ENCODE measurements at places on chromosomes 5 and 9.

DNA sequence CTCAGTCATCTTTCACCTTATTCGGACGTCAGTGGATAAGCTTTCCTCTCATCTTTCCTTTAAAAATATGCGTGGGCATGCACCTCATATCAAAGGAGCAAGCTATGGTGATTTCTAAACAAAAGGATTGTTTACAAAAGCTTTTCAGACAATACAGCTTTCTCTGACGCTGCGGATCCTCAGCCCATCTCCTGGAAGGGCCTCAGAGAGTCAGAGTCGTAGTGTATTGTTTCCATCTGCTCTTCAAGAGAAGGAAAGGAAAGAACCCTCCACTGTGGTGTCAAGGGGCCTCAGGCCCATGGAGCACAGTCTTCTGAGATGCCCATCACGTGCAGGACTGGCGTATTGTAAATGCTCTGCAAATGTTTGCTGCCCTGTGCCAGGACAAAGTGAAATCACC lies 163.4 kb upstream of the MAP1B start:
- DNase-seq: no peak

DNA sequence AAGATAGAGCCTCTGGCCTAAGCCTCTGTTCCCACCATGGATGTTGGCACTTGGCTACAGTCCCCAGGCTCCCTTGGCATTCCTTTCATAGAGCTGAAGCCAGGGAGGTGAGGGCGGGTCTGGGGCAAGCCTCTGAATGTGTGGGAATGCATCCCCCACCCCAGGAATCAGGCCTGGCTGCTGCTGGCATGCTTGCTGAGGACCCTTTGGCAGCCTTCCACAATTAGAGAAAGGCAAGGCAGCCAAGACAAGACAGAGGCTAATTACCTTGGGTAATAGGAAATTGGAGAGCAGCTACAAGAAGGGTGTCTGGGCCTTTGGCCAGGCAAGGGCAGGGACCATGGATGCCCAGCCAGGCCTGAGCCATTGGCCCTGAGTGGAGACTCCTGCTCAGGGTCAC lies 204.4 kb upstream of the TRIM32 start:
- DNase-seq: no peak

DNA sequence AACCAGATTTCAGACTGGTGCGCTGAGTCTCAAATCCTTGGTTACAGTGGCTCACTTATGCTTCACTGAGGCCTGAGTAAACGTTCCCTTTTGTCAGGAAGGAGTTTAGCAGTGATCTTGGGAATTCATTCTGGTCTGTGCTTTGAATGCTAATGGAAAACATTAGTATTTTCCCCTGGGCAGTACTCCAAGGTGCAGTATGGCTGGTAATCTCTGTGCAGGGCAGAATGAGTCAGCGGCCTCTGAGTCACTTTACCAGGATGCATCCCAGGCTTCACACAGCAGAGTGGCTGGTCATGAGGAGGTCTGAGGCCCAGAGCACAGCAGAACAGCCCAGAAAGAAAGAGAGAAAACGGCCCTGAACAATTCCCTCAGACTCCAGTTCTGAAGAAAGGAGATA lies 54.0 kb downstream of the PCA3 start:
- peak; percentile 99 for DNase-seq

DNA sequence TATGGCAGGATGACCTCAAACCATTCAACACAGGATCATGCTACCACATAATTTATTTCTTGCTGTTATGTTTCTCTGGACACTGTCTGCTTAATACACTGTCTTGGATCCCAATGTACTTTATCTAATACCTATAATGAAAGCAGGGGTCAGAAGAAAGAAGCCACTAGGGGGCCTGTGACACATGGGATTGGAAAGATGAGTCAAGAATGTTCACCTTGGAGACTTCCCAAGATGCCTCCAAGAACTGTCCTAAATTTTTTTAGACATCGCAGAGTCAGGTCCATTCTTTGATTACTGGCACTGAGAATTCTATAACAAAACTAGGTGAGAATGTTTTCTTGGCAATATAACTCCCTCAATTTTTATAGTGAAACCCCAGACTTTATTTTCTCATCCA lies 305.8 kb upstream of the SMARCA2 start:
- DNase-seq: peak; percentile 8

DNA sequence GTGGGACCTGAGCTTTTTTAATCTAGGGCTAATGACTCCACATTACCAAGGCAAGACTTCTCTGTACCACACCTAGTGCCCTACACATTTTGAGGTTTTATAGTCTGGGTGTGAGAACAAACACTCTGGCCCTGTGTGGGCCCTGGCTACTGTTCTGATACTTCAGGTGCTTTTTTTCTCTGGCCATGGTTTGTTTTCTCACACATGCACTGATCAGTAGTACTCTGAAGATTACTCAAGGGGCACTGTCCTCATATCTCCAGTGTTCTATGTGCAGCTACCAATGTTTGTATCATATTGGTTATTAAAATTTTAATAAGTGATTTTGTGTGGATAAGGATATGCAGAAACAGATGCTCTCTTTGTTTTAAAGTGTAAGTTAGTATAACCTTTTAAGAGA lies 5.9 kb upstream of the C9orf40 start:
- no peak for DNase-seq

DNA sequence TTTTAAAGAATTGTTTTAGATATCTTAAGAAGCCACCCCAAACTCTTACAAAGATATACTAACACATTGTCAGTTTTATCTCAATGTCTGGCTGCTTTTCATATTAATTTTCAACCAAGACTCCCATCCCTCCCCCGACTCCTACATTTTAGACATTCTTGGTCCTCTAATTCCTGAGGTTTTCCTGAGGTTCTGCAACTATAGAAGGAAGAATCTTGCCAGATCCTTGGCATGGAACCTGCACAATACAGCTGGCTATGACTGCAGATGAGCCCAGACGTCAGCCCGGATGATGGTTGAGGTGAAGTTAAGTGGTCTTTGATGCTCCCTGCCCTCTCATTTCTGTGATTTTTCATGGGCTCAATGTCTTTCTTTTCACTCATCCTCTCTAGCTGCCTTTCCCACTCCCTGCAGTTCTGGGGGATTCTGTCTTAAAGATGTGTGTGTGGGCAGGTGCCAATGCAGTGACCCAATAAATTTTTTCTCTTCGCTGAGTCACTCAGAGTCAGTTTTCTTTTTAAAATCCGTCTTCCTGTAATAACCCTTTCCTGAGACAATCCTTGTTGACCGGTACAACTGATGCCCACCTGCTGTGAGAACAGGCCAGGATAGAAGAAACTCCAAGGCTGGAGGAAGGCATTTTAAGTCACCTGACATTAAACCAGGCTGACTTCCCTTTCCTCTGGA lies 237.8 kb upstream of the GAS1 start:
- DNase-seq: peak; percentile 93
